ELF-1 (cell line): ENCODE measurements at places on chromosomes 6 and 20.

- DNase-seq: no peak
These were observed 75.6 kb downstream of the NCOA3 start for GRCh38 chr20:47577314-47577713.

- DNase-seq: no peak
These were observed 2.6 kb downstream of the ZNF165 start for GRCh38 chr6:28082939-28083338.

GRCh38 chr20:25058847-25059810 is 1.2 kb upstream of the ACSS1 start:
- DNase-seq: no peak

DNA sequence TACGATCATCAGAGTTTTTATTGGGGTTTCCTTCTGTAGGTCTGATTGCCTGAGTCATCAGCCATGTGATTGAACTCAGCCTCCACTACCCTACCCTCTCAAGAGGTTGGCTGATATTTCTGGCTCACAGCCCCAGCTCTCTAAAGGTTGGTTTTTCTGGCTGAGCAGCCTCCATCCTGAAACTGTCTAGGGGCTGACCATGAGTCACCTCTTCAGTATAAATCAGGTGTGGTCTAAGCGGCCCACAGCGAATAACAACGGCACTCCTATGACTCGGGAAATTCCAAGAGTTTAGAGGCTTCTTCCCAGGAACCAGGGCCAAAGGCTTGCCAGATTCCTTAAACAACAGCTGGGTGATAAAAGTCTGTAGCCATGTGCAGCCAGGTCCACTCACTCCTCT is 115.5 kb downstream of the SOD2 start:
- peak; percentile 17 for DNase-seq

DNA sequence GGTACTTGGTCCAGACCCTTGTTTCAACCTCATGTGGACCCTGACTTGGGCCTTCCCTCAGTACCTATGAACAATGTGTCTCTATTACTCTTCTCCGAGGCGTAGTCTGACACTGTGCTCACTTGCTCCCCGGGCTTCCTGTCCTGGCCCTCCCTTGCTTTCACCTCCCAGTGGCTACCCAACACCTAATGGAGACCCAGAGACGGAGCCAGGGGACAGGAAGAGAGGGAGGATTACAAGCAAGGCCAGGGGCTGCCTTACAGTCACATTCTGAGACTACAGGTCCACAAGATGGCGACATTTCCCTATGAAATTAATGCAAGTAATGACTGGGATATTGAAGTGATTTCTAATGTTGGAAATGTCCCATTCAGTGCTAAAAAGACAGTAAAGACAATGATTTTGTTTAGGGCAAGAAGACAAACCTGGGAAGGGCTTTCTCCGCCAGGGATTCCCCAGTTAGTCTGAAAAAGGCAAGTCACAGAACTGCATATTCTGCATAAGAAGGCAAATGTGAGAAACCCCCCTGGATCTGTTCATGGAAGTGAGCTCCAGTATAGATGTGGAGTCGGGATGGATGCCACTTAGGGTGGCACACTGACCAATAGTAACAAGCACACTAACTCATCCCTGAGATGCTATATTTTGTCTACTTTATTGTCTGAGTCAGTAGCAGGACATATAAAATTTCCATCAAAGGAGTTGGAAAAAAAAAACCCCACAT is 44.0 kb upstream of the ZBTB24 start:
- DNase-seq: peak; percentile 63

- DNase-seq: no peak
These were observed 11.2 kb downstream of the FOXP4 start for GRCh38 chr6:41557335-41557734.

GRCh38 chr6:153966001-153966400 is 73.0 kb upstream of the OPRM1 start:
- no peak for DNase-seq

DNA sequence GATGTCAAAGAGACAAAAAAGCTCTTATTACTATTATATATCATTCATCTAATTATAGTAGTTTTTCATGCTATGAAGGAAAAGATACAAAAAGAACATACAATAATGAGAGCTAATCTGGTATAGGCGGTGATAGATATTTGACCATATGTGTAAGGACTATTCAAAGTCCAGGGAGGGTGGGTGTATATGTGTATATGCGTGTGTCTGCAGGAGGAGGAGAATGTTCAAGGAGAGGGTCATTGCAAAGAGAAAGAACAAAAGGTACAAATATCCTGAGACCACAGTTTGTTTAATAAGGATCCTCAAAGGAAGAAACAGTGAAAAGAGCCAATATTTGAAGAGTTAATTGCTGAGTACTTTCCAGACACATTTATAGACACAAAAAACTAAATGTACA is 1288.6 kb upstream of the CITED2 start:
- no peak for DNase-seq

GRCh38 chr20:49400904-49401303 is 81.6 kb downstream of the KCNB1 start:
- DNase-seq: no peak

- no peak for DNase-seq
These were observed 207.0 kb upstream of the CITED2 start for GRCh38 chr6:139581485-139581865.

- no peak for DNase-seq
These were observed 16.4 kb upstream of the STX16 start for GRCh38 chr20:58634521-58635278.

DNA sequence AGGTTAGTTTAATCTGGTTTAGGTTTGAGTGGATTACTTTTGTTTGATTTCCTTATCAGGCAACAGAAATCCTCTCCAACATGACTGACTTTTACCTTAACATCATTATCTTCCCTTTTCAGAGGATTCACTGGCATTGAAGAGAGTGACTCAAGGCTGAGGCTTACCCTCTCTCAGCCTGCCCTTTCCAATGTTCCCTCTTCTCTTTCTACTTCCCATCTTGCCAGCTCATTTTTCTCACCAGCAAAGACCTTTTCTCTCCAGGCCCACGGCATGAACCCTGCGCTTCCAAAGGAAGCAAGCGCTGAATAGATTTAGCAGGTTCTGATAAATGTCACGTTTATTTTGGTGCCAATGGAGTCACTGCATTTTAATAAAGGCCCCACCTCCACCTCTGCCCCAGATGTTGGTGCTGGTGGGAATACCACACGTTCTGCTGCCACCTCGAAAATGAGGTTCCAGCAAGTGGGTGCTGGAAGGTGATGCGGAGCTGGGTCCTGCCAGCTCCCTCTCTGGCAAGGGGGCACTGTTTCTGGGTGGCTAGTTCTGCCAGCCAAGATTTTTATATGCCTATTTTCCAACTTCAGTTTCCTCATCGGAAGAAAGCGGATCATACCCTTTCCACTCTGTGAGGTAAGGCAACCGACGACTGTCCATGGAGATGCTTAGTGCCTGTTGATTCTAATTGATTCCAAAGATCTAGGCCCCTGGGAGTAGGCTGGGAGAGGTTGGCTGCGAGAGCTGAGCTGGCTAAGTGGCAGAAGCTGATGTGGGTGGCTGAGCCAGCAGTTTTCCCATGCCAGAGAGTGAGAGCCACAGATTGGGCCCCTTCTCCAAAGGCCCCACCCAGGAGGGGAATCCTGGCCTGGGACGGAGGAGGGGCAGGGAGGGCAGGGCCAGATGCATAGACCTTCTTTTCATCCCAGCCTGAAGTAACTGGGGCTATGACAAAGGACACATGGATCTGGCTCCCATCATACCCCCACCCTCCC is 87.7 kb upstream of the MAFB start:
- peak; percentile 73 for DNase-seq

DNA sequence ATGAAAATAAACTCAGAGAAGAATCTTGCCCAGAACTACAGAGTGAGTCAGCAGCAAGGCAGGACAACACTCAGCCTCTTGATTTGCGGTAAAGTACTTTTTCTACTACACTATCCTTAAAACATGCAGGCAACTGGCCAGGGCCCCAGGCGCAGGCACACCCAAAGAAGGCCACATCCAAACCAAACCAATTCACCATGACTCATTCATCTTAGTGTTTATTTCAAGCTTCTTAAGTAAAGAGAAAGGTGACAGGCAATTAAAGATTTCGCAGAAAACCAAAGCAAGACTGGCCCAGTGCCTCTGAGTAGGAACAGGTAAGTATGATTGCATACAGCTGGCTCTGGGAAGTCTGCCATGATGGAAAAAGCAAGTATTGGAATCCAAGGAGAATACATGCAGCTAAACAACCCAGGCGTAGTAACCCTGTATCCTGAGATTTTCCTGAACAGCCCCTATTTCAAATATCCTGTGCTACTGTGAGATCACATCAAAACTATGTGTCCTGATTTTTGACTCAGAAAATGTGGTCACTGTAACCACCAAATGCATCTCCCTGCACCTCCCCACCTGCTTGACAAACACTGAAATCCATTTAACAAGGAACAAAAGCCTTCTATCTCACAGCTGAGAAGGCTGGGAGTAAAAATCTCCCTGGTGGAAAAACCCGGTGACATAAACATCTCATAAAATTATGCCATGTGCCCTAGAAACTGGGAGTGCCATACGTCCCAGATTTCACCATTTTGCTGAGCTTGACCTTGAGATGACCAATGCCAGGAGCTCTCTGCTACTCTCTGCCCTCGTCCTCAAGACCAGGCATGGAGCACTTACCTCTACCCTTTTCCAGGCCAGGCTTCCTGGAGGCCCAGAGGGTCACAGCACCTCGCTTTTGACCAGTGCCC is 12.4 kb downstream of the WFDC3 start:
- DNase-seq: peak; percentile 36

GRCh38 chr6:37535428-37535758 is 35.7 kb upstream of the CCDC167 start:
- DNase-seq: no peak

DNA sequence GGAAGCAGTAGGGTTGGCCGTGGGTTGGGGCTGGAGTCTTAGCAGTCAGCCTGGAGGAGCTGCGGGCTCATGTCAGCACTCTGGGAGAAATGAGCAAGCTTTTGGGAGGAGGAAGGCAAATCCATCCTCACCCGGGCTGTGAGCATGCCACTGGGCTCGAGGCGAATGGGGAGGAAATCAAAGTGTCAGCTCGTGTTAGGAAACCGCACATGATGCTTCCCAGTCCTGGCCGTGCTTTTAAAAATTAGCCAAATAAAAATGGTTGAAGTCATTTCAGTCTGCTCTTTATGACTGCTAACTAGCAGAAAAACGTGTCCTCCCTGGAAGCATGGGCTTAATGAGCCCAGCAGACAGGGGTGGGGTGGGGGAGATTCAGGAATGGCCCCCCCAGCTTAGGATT is 98.1 kb downstream of the NFATC2 start:
- no peak for DNase-seq

- DNase-seq: no peak
These were observed 52.2 kb upstream of the NNAT start for GRCh38 chr20:37468886-37469285.

- no peak for DNase-seq
These were observed 349.3 kb downstream of the SOX4 start for GRCh38 chr6:21942897-21943296.

- no peak for DNase-seq
These were observed 112.4 kb upstream of the ARG1 start for GRCh38 chr6:131460614-131461000.

DNA sequence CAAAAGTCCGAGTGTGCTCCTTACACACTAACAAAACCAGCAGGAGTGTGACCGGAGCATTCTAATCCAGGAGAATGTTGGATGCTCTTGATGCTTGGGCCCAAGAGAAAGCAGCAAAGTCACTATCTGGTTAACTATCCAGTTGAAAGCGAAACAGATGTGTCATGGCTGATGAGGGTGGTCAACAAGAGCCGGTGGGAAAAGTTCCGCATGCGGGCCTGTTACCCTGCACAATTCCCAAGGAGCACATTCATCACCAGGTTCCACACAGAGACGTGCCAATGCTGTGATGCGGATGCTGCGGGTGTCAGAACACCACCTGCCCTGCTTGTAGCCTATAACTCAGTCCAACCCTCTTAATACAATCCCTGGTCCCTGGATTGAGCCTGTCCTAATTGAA is 38.7 kb downstream of the IL20RA start:
- DNase-seq: no peak
